Dorsolateral prefrontal cortex (tissue), 122 donors: ENCODE measurements at places on chromosomes 4 and X.

DNA sequence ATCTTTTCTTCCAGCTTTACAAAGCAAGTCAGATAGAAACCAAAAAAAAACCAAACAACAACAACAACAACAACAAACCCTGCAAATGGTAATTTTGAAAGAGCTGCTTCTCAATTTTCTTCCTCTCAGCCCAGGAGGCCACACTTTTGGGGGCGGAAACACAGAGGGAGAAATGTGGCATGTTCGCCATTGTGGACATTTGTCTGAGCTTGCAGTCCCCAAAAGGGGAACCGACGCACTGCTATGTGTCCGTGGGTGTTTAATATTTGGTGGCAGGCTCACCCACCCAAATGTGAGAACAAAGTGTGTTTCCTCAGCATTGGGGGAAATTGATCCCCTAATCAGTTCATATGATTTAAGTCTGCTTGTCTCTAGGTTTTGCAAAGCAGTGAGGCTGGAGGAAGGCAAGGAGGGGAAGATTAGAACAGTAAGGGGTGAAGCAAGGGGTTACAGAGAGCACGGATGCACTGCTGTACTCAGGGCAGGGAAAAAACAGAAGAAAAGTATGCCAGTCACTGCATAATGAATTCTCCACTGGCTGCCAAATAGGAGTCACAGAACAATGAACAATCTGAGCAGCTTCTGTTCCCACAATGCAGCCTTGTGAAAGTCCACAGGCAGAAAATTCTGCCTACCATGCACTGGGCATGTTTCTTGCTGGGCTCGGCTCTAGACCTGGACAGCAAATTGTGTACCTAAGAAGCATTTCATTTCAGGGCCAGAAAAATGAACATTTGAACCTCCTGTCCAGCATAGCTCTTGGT, 74.7 kb upstream of the GPM6B start:
- peak; percentile 53 for DNase-seq

DNA sequence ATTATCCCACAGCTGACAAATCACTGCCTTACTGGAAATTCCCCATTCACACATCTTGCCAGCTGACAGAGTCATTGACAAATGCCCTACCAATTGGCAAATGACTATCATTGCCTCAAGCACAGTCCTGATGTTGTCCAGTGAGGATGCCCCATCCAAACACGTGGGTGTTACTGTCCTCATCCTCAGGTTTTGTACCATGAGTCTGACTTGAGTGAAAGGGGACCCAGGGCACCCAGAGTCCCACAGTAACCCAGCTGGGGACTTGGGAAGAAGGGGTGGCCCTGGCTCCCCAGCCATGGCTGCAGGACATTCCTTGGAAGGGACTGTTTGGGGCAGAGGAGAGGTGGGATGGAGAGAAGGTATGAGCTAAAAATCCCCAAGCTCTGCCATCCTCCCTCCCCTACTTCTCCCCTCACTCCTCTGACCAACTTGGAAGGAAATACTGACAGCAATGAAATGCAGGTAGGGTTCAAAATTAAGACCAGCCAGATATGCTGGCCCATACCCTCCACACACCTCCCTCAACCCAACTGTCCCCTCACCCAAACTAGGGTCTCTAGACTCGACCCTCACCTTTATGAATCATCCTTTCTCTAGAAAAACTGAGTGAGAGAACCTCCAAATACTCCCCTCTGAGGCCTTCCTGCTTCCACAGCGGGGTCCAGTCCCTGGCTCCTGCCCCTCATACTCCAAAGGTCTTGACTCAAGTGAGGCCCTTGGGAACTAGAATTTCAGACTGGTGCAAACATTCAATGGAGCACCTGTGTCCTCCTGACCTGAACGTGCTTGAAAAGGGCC, 5.1 kb downstream of the TIMP1 start:
- DNase-seq: no peak

GRCh38 chrX:29082558-29082957, 495.3 kb downstream of the IL1RAPL1 start:
- DNase-seq: no peak

GRCh38 chr4:94451051-94451694, 569 bp upstream of the PDLIM5 start:
- no peak for DNase-seq
